ENCODE measurements at places on chromosomes 16 and 17.

DNA sequence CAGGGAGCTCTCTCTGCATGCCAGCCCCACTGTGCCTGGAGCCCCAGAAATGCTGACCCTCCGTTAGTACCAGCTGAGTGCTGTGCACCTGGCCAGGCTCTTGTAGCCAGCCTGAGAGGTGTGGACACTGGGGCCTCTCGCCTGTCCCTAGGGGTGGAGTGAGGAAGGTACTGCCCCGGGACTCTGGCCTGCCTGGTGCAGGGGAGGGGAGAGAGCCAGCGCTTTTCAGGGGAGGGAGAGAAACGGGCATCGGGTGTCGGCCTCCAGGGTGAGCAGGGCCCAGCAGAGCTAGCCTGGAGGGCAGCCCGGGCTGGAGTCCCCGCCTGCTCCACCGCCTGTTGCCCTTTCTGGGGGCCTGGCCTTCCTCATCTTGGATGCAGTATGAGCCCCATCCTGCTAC, 13.1 kb downstream of the MAP2K3 start:
- no peak for DNase-seq

- no peak for DNase-seq
Measured at GRCh38 chr16:79798416-79799053, 198.0 kb upstream of the MAF start.

DNA sequence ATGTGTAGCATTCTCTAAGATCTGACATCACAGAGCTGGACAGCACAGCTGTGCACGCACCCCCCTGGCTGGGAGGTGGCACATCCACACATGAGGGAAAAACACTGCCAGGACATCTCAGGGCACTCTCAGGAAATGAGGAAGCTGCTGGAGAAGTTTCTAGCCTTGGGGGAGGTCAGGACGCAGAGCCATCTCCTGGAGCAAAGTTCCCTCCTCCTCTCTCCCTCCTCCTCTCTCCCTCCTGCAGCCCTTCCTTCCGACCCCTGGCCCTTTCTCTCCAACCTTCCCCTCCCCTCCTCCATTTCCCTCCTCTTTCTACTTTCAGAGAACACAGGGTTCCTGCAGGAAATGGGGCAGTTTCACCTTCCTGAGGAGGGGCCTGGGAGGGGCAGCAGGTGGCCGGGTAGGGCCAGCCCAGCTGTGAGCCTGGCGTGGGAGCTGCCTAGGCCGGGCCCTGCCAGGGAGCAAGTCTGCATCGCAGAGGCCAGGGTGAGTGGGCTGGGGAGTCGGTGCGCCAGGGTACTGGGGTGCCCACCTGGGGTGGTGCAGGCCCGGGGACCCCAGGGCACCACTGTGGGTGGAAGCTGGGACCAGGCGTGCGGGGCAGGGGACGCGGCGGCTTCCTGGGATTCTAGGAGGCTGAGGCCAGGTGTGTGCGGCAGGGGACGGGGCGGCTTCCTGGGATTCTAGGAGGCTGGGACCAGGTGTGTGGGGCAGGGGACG, at the start of gene DPEP1:
Gene DPEP1, plus strand, starts transcription at position 412 of the 723 bp plus-strand sequence. CDS start 16,769 bp downstream, outside the sequence.
- no peak for DNase-seq

- peak; percentile 59 for DNase-seq
Measured at GRCh38 chr17:4947411-4948165, 742 bp downstream of the PFN1 start.
